ENCODE measurements at places on chromosomes 5 and 9.
A peak's percentile ranks its signal among the peaks of the same experiment; 100 is the strongest.

GRCh38 chr9:16069671-16070454 is 517.0 kb downstream of the CCDC171 start:
- no peak for DNase-seq

- no peak for DNase-seq
Observed at GRCh38 chr5:158832096-158832685, 267.5 kb downstream of the EBF1 start.

DNA sequence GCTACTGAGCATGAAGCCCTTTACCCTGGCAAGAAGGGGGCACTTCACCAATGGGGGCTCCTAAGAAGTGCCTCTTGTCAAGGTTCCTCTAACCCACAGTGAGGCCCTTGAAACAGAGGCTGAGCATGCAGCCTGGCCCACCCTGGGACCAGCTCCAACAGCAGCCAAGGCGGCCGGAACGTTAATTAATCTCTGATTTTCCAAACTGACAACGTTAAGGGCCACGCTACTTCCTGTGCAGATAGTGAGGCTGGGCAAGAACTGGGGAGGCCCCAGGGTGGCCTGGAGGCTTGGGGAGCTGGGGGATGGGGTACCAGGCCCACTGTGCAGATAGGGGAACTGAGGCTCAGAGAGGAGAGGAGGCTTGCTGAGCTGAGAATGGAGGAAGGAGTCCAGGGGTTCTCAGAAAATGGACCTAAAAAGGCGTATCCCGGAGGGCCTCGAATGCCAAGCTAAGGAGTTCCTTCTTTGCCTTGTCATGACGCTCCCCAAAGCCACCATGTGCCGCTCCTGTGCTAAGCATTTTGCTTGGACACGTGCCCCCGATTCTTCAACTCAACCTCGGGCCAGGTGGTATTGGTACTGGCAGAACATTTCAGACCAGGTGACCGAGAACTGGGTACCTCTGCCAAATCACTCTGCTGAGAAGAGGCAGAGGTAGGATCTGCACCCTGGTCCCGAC is 72.0 kb upstream of the STXBP1 start:
- DNase-seq: no peak

- DNase-seq: peak; percentile 68
Observed at GRCh38 chr5:137660349-137660817, 75.5 kb downstream of the KLHL3 start.

- peak; percentile 23 for DNase-seq
Observed at GRCh38 chr9:88829276-88829675, 162.0 kb upstream of the S1PR3 start.

DNA sequence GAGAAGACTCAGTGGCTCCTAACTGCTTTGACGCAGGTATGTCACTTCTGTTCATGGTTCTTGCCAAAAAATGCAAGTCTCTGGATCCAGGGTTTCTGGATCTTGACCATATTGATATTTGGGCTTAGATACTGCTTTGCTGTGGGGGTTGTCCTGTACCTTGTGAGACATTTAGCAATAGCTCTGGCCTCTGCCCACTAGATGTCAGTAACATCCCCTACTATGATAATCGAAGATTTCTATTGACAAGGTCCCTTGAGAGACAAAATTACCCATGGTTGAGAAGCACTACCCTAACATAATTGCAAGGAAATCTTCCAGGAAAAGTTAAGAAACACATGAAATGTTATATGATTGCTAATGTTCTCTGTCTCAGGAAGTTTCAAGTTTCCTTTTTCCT is 285.4 kb downstream of the TMEM232 start:
- DNase-seq: no peak

- no peak for DNase-seq
Observed at GRCh38 chr5:15694696-15695214, 194.8 kb downstream of the FBXL7 start.

DNA sequence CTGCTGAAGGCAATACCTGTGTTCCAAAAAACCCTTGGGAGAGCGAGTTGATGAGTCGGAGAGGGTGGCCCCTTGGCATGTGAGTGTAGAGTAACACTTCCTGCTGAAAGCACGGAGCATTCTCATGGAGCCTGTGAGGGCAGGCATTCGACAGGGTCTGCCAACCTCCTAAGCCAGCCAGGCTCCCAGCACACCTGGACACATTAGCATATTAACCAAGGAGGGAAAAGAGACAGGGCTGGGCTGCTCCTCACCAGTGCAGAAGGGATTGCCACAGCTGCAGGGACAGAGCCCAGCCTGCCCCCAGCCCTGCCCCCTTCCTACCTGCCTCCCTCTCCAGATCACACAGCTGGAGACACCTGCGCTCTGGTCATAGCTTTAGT is 46.4 kb upstream of the SEMA4D start:
- no peak for DNase-seq

GRCh38 chr5:75961818-75962217 is 121.4 kb upstream of the SV2C start:
- DNase-seq: no peak

DNA sequence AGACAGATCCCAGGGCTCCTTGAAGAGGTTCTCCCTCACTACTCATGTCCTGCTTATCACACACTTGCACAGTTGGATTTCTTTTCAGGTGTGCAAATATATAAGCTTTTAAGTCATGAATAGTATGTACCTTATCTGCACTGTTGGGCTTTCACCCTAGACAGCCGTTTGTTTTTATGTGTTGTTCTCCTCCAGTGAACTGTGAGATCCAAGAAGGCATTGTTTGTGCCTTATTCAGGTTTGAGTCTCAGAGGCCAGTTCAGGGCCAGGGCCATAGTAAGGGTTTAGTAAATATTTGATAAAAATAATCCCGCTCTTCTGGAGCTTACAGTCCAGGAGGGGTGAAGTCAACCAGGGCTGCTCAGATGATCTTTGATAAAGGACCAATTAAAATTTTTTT is 480.0 kb downstream of the TMEM38B start:
- DNase-seq: no peak

Data from activated T-cell treated with anti-CD3 and anti-CD28 coated beads for 24 hours (primary cell).